Fibroblast of gingiva (primary cell): ENCODE measurements at places on chromosomes 13 and 19.
A peak's percentile ranks its signal among the peaks of the same experiment; 100 is the strongest.

DNA sequence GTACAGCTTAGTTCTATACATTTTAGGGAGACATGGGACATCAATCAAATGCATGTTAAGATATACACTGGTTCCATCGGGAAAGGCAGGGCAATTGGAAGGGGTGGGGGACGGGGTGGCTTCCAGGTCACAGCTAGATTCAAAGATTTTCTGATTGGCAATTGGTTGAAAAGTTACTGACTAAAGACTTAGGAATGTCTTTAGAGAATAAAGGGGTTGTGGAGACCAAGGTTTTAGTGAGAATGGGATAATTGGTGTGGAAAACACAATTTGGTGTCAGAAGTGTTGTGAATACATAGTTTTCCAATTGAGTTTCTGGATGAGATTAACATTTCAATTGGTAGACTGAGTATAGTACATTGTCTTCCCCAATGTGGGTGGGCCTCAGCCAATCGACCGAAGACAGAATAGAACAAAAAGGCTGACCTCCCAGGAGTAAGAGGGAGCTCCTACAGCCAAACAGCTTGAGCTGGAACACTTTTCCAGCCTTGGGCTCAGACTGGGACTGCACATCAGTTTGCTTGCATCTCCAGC lies 988 bp upstream of the CCDC169 start:
- no peak for DNase-seq

- no peak for DNase-seq
These were observed 184.5 kb upstream of the SOX21 start for GRCh38 chr13:94896719-94897317.

DNA sequence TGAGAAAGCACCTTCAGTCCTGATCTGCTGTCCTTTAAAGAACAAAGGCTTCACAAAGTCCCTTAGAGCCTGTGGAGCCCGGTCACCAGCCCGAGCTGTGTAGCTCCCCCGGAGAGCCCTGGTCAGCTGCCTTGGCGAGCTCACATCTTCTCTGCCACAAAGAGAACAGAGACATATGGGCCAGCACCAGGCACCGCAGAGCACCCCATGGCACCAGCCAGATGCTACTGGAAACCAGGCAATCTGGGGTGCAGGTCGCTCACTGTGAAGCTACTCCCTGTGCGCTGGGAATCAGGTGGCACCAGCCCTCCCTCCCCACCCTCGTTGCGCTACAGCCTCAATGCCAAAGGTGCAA lies 44.3 kb upstream of the F7 start:
- DNase-seq = no peak

- no peak for DNase-seq
These were observed 72.5 kb downstream of the LIG4 start for GRCh38 chr13:108142702-108143436.

DNA sequence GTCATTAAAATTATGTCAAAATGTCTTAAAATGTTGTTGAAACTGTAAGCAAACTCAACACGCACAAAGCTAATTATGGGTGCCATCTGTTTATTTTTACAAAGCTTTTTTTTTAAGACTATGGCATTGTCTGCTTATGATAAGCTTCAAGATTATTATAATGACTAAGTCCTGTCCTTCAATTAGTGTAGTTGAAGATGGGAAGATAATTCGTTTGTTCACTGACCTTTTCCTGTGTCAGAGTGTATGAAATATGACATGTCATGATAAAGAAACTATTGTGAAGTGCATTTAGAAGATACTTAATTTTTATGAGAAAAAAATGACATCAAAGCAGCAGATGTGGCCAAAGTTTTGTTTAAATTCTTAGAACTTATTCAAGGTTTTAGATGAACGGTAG lies 211.3 kb downstream of the PCCA start:
- DNase-seq = no peak

- DNase-seq = no peak
These were observed 422.2 kb downstream of the KLF5 start for GRCh38 chr13:73480779-73481559.

DNA sequence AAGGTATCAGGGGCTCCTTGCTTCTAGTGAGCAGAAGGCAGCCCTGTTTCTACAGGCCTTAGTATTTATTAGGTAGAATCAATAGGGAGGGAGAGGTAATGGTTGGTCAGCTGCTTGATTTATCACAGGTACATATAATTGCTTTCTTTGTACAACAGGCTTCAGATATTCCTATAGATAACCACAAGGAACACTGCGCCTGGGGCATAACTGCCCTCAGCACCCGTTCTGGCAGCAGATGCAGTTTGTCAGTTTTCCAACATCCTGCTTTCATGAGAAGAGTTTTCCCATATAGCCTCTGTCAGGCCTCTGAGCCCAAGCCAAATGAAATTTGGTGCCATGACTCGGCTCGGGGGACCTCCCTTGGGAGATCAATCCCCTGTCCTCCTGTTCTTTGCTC lies 12.4 kb upstream of the ZNF486 start:
- DNase-seq = no peak

DNA sequence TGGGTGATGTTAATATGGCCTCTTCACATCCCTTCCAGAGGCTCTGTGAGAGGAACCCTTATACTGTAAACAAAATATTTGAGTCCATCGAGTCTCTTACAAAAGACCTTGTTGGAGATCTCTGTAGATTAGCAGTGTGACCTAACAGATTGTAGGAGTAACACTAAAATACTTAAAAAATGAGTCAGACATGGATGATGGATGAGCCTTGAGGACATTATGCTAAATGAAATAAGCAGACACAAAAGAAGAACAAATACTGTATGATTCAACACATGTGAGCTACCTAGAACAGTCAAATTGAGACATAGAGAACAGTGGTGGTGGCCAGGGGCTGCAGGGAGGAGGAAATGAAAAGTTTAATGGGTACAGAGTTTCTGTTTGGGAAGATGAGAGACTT lies 152.2 kb upstream of the UBL3 start:
- DNase-seq = peak; percentile 30

DNA sequence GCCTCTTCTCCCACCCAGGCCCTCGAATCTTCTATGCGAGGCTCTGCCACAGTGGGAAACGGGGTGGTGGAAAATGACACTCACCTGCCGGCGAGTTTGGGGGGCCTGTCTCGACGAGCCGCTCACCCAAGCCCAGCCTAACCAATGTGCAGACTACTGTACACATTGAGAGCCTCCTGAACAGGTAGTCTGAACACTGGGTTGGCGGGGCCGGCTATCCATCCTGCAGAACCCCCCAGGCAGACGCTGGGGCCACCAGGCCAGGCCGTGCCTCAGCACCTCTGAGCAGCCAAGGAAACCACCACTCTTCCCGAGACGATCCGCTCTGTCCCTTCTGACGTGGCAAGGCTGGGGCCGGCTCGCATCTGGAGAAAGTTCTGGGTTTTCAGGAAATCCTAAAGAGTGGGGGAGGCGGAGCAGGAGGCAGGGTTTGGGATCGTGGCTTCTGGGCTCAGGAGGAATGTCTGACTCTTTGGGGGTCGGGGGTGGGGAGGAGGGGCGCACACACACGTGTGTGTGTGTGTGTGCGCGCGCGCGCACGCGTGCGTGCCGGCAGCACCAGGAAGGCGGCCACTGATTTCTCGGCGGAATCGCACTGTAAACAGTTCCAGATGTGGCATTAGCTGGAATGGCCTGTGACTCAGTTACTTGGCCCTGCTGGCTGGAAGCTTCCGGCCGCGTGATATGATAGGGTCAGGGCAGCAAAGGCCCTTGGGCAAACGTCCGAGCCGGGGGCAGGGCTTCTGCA lies 18.5 kb downstream of the TMED1 start:
- DNase-seq = peak; percentile 99
